ENCODE measurements at places on chromosomes 12 and 14. TPM values are rescaled to one million over a fixed set of nuclear protein-coding genes. Genes with fewer than 3 reads are reported as not detected.

Gene PIANP
- total RNA-seq = under 0.01 TPM

Gene TAS2R14
- total RNA-seq = 1.9 TPM

Gene KRR1
- total RNA-seq = 10.0 TPM

Gene TMEM132C
- total RNA-seq = under 0.01 TPM

Gene BCL11B
- total RNA-seq = under 0.01 TPM

Gene GPRC5D
- not detected for total RNA-seq

Gene LBHD2
- total RNA-seq = not detected

Gene MSI1
- total RNA-seq = not detected

Gene PTGR2
- 1.9 TPM for total RNA-seq

Gene KRT72
- total RNA-seq = under 0.01 TPM

Gene CTSG
- total RNA-seq = 7.5 TPM

Gene CMA1
- not detected for total RNA-seq

Gene RNASE1
- total RNA-seq = 1.3 TPM

Gene IFNG
- total RNA-seq = not detected

Gene TRIM9
- 3.2 TPM for total RNA-seq

Gene SAMD4A
- total RNA-seq = 2.7 TPM

Gene HOXC12
- not detected for total RNA-seq

Gene DACT1
- total RNA-seq = 3.8 TPM

Gene NEUROD4
- not detected for total RNA-seq

Gene CMKLR1
- 0.27 TPM for total RNA-seq

Gene IFI27
- 1.6 TPM for total RNA-seq

Gene ZNF384
- 48.7 TPM for total RNA-seq

Gene LRTM2
- under 0.01 TPM for total RNA-seq

Gene FOXG1
- not detected for total RNA-seq

Gene GLT1D1
- under 0.01 TPM for total RNA-seq

Gene OAS1
- 24.5 TPM for total RNA-seq

Gene PLEKHD1
- under 0.01 TPM for total RNA-seq

Gene SPTB
- total RNA-seq = 0.81 TPM

Gene PIP4K2C
- total RNA-seq = 10.0 TPM

Gene LHX5
- total RNA-seq = not detected

Gene RTRAF
- total RNA-seq = 27.2 TPM

Gene GPR135
- 3.0 TPM for total RNA-seq

Gene LDHB
- 400 TPM for total RNA-seq

Gene CYP27B1
- total RNA-seq = 3.2 TPM

Gene MYH7
- total RNA-seq = not detected

Gene PRH2
- total RNA-seq = not detected

Gene ITGA7
- total RNA-seq = 1.1 TPM

Gene CPM
- total RNA-seq = 0.27 TPM

Gene RIMKLB
- 48.2 TPM for total RNA-seq

Gene CPNE6
- not detected for total RNA-seq

Gene ANKRD33
- not detected for total RNA-seq

Gene KRT73
- total RNA-seq = 0.27 TPM

Gene GLI1
- 0.27 TPM for total RNA-seq

Gene MORN3
- 0.54 TPM for total RNA-seq

Gene RNU4-1
- under 0.01 TPM for total RNA-seq

Gene NGB
- not detected for total RNA-seq

Gene GALNT8
- total RNA-seq = 1.1 TPM

Gene CLEC1B
- 0.27 TPM for total RNA-seq

Gene SLC5A8
- not detected for total RNA-seq

Gene LALBA
- not detected for total RNA-seq

Gene DDX55
- total RNA-seq = 15.6 TPM

Gene TBX3
- under 0.01 TPM for total RNA-seq

Gene ZNF410
- total RNA-seq = 43.6 TPM

Measured in hematopoietic multipotent progenitor cell (in vitro differentiated cells).